ENCODE measurements at places on chromosomes 3 and 15.

DNA sequence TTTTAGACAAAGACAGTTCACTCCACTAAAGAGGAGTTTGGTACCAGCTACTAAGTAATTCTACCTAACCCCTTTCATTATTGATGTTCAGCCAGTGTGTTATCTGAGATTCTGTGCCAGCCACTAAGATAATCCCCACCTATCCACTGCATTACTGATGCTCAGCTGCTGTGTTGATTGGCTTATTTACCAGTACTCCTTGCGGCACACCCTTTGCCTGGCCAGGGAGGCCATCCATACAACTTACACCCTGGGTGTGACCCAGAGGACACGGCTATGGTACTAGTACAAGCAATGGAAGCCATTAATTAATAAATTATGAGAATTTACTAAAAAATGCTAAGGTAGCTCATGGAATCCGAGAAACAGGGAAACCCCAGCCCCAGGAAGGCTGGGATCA, 290.7 kb upstream of the CTNNB1 start:
- DNase-seq: no peak

- no peak for DNase-seq
Observed at GRCh38 chr3:103210583-103210982, 775.8 kb downstream of the ZPLD1 start.

DNA sequence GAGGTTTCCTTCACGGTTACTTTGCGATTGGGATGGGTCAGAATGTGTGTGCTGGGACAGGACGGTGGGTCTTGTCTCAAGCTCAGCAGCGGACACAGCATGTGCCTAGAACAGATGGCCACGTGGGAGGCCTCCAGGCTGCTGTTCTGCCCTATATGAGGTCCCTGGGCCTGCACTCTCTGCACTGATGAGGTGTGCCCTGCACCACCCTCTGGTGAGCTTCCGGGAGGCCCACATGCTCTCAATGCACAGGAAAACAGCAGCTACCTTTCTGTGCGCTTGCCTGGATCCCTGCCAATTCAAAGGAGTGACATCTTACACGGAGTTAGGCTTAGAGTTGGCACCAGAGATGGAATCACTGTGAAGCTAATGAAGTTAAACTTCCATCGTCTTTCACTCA, 59.8 kb downstream of the BOC start:
- no peak for DNase-seq

- no peak for DNase-seq
Observed at GRCh38 chr3:115784739-115785536, 161.6 kb downstream of the GAP43 start.

- no peak for DNase-seq
Observed at GRCh38 chr15:31365032-31365654, 38.5 kb downstream of the KLF13 start.

- DNase-seq: no peak
Observed at GRCh38 chr15:65663521-65663920, 41.8 kb downstream of the SLC24A1 start.
